ENCODE measurements at places on chromosomes 6 and 20.

DNA sequence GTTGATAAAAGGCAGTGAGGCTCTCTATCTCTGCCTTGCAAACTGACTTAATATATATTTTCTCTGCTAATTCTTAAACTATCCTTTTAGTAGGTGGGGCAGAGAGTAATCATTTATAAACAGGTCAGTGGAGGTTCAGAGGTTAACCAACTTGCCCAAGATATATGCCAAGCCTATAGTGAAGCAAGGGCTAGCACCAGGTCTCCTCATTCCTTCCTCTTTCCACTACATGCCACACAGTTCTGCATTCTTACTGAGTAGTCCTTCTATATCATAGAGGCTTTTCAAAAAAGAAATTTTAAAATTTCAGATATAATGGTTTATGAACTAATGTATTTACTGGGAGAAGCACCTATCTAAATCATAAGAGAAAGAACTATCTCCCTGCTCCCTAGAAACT, 8.5 kb downstream of the ARG1 start:
- no peak for DNase-seq

DNA sequence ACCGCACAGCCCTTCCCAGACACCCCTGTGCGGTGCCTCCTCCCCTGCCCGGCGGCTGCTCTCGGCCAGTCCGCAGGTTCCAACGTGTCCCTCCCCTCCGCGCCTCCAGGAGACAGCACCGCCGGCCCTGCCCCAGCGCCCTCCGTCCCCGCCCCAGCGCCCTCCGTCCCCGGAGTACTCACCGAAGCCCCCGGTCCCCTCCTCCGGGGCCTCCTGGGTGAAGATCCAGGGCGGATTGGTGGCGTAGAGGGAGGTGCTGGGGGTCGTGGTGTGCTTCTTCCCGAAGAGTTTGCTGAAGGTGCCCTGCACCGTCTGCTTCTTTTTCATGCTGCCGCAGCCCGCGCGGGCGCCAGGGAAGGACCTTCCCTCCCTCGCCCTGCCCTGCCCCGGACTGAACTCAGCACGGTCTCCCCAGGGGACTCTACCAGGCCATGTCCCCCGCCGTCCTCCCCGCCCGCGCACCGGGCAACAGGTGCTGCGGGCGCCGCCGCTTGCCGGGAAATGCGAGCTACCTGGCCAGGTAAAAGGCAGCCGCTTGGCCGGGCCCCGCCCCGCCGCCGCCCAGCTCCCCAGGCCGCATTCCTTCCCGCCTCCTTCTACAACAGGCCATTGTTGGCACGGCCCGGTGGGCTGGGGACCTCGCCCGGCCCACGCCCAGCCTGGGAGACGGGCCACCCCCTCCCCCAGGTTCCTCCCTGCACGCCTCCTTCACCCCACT, at the start of gene C6orf132:
C6orf132 (minus strand) TSS at position 503 of the 718 bp plus-strand sequence; CDS start at position 327, 176 bp downstream.
- DNase-seq: peak; percentile 48

- DNase-seq: no peak
Measured at GRCh38 chr6:138555421-138555988, 56.2 kb upstream of the NHSL1 start.

GRCh38 chr6:23870496-23870895, 255.5 kb upstream of the NRSN1 start:
- no peak for DNase-seq

- peak; percentile 71 for DNase-seq
Measured at GRCh38 chr6:144033816-144034735, 26.0 kb upstream of the PLAGL1 start.

- DNase-seq: no peak
Measured at GRCh38 chr20:60040471-60041162, 82.4 kb downstream of the CDH26 start.

- peak; percentile 51 for DNase-seq
Measured at GRCh38 chr6:2876210-2877056, 26.7 kb downstream of the SERPINB9 start.

- no peak for DNase-seq
Measured at GRCh38 chr6:4398791-4399190, 263.4 kb upstream of the ECI2 start.

Measured in fibroblast of skin of scalp (primary cell).